ENCODE measurements at places on chromosomes 3 and 15.

DNA sequence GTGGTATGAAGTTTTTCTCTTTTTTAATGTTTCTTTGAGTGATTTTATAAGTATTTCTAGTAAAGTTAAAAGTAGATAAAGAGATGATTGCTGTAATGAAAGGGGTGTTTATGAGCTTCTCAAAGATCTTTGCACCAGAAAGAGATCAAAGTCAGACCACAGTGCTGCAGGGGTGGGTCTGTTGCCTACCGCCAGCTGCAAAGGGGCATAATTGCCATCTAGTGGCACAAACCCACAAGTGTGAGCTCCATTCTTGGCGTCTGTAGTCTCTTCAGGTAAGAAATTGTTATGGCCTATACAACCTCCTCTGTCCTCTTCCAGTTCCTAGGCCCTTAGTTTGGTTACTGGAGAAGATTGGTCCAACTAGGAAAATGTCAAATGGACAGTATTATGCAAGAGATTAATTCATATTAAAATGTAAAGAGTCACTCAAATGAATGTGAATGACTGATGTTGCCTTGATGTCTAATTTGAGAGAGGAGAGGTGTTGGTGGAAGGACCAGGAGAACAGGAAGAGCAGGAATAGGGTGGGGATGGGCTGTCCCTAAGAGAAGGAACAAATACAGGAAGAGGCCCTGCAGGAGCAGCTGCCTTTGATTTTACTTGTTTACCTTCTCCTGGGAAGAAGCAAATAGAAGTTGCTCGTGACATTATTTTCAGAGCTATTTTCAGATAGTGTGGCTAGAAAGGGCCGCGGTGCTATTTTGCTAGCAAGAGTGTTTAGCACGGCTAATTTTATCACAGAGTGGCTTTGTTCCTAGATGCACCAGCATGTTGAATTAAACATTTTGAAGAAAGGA, 53.0 kb upstream of the GSK3B start:
- DNase-seq: no peak

- no peak for DNase-seq
Measured at GRCh38 chr3:44016818-44017217, 224.9 kb upstream of the TOPAZ1 start.

DNA sequence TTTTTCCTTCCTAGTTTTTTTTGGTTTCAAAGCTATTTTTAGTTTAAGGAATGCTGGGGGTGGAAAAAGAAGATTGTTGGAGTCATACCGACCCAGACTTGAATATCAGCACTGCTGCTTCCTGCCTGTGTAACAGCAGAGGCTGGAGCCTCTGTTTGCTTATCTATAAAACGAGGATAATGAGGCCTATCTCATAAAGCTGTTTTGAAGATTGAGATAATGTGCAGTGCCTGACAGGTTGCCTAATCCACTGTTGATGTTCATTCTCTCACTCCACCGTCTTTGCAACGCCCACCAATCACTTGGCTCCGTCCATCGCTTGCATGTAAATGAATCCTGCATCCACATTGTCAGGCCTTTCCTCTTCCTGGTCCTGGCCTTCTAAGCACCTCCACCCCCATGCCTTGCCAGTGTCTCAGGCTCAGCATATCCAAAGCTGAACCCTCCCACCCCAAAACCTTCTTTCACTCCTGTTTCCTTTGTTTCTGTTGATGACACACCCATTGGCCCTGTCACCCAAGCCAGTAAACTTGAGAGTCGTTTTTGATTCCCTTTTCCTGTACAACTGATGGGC, 94.9 kb downstream of the MEX3B start:
- DNase-seq: no peak

- no peak for DNase-seq
Measured at GRCh38 chr3:142633073-142633472, 36.9 kb downstream of the PLS1 start.

- DNase-seq: no peak
Measured at GRCh38 chr15:63198371-63199250, 9.2 kb downstream of the RAB8B start.
